ENCODE measurements at places on chromosomes 12 and 14. TPM values are rescaled to one million over a fixed set of nuclear protein-coding genes. Genes with fewer than 3 reads are reported as not detected.

IFNG-AS1 gene
- total RNA-seq: not detected

OR10G3 gene
- total RNA-seq: not detected

JAG2 gene
- total RNA-seq: 3.9 TPM

WNT1 gene
- total RNA-seq: not detected

C3AR1 gene
- total RNA-seq: 14.3 TPM

CCDC77 gene
- total RNA-seq: 2.9 TPM

IGF1 gene
- total RNA-seq: 22.7 TPM

OLR1 gene
- total RNA-seq: not detected

RIMBP2 gene
- 1.4 TPM for total RNA-seq

KSR2 gene
- 0.36 TPM for total RNA-seq

ZDHHC22 gene
- 0.49 TPM for total RNA-seq

DNA sequence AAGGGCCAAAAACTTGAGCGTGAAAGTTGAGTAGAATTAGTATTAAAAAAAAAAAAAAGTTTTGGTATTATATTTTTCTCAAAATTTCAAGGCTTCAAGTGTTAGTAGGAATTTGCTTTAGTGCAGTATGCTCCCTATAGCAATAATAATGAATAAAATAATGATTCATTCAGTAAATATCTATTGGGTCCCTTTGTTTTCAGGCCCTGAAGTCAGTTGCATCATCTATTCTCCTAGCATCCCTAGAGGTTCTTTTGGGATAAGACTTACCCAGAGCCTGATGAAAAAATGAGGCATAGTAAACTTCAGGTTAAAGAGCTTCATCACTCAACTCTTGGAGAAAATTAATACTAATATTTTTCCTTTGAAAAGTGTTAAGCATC, 1.1 kb downstream of the KMT5A start:
- peaks cover 16% of the 10 kb centered on the region for H3K4me1 ChIP-seq
- H3K4me3 ChIP-seq: peak overlapping the region; percentile 71
- H3K27me3 ChIP-seq: no peaks in the 10 kb centered on the region
- no peak for DNase-seq

DNA sequence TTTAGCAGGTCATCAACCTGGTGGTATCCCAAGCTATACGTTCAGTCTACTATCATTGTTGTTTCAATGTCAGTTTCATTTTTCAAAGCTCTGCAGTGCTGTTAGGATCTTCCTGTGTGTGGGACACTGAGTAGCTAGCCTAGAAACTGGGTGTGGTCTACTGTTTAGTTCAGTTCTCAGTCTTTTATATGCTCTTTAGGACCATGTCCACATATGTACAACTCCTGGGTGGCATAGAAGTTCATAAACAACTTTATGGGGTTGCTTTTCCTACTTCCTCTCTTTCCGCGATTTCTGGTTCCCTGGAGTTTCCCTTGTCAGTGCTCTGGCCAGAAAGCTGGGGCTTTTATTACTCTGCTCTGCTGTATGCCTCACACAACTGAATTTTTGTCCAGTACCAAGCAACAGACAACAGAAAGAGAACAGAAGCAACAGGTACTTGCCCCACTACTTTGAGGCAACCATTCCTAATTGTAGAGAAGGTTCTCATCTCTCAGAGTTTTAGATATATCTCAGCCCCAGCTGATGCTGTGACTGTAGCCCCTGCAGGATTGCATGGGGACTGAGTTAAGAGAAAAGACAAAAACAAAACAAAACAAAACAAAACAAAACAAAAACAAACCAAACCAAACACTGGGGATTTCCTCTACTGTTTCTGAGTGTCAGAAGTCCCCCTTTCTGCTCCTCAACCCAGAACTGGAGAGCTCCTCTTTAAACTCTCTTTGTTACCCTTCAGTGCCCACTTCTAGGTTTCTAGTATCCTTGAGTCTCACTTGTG, 30.3 kb downstream of the MIS18BP1 start:
- H3K4me1 ChIP-seq: no peaks in the 10 kb centered on the region
- no peak overlapping the region for H3K27ac ChIP-seq
- H3K4me3 ChIP-seq: no peak overlapping the region

DNA sequence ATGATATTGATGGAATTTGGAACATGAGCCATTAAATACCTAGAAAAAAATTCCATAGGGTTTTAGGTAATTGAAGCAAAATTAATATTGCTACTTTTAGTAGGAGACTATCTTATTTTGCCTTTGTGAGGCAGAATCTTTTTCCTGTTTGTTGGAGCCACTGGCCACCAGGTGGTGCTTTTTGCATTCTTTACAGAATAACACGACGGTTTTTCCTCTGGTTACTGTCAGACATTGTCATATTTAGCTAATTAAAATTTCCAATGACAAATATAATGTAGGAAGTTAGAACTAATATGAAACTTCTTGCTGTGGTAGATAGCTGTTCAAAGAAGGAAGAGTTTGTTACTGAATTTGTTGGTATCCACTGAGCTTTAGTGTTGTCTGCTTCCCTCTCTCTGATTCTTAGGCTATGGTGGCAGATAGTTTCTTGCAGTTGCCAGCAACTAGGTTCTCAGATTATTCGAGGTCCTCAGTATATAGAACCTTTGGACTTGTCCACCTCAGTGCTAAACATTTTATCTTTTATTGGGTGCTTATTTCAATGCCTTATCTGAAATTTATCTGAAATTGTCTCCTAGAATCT, 25.7 kb downstream of the RAB21 start:
- peaks cover 5% of the 10 kb centered on the region for H3K4me1 ChIP-seq
- H3K27me3 ChIP-seq: no peaks in the 10 kb centered on the region
- no peaks in the 10 kb centered on the region for H3K36me3 ChIP-seq

- no peak overlapping the region for H3K4me3 ChIP-seq
- H3K4me1 ChIP-seq: peaks cover 10% of the 10 kb centered on the region
- no peak overlapping the region for H3K27ac ChIP-seq
- no peak for DNase-seq
- no peaks in the 10 kb centered on the region for H3K36me3 ChIP-seq
- H3K27me3 ChIP-seq: no peaks in the 10 kb centered on the region
Measured at GRCh38 chr12:56987011-56987410, 19.3 kb downstream of the ZBTB39 start.

DNA sequence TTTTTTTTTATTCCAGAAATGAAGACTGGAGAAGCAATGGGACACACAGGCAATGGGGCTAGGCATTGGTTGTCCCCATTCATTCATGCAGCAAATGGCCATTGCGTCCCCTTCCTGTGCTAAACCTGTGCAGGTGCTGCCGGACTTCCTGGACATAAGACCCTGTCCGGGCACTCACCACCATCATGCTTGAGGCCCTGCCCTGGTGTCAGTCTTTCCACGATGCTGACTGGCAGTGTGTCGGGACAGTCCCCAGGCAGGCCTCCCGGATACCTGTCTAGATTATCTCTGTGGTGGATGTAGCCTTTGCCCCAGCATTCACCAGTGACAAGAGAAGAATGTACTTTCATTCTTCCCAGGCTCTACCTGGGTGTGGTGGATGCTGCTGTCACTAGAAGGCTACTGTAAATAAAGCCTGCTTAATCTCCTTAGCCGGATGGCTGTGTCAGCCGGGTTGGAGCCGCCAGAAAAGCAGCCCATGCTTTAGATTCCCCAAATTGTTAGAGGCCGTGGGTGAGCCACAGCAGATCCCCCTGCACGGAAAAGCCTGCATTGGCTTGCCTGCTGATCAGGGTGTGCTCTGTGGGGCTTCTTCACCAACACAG, 94.5 kb upstream of the PARP11 start:
- no peaks in the 10 kb centered on the region for H3K27me3 ChIP-seq
- no peak overlapping the region for H3K4me3 ChIP-seq
- H3K4me1 ChIP-seq: no peaks in the 10 kb centered on the region
- DNase-seq: no peak
- H3K36me3 ChIP-seq: no peaks in the 10 kb centered on the region

GRCh38 chr14:92323011-92323915, at the start of gene SLC24A4:
Gene SLC24A4, plus strand, starts transcription at chr14:92323165. Its CDS starts 666 bp downstream, at chr14:92323831.
- peaks cover 46% of the 10 kb centered on the region for H3K27me3 ChIP-seq
- H3K36me3 ChIP-seq: no peaks in the 10 kb centered on the region
- H3K27ac ChIP-seq: no peak within 1 kb of the TSS
- DNase-seq: no peak
- peak within 1 kb of the TSS; percentile 36 for H3K4me3 ChIP-seq

- H3K4me3 ChIP-seq: no peak overlapping the region
- H3K36me3 ChIP-seq: no peaks in the 10 kb centered on the region
- no peak overlapping the region for H3K27ac ChIP-seq
- H3K4me1 ChIP-seq: no peaks in the 10 kb centered on the region
- H3K27me3 ChIP-seq: peaks cover 2% of the 10 kb centered on the region
Measured at GRCh38 chr12:4216187-4216927, 57.2 kb upstream of the CCND2 start.

- no peaks in the 10 kb centered on the region for H3K27me3 ChIP-seq
- H3K4me3 ChIP-seq: no peak overlapping the region
- DNase-seq: no peak
- H3K27ac ChIP-seq: no peak overlapping the region
Measured at GRCh38 chr12:121334513-121335343, 17.5 kb downstream of the ANAPC5 start.

DNA sequence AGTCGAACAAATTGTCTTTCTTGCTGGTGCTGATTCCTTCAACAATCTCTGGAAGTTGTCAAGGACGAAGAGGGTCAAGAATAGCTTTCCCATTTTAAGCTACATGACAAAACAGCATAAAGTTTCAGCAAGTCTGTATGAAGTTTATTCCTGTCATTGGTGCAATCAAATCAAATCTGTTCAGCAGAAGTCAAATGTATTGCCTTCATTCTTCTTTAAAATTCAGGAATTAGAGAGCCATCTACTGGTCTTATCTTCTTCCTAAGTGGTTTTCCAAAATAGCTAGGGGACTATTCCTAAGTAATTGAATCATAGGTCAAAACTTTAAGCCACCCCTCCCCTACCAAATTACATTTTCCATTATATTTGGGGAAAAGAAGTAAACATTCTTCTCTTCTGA, 990.2 kb downstream of the GALC start:
- H3K27ac ChIP-seq: no peak overlapping the region
- no peak overlapping the region for H3K4me3 ChIP-seq
- no peaks in the 10 kb centered on the region for H3K27me3 ChIP-seq
- H3K4me1 ChIP-seq: no peaks in the 10 kb centered on the region

DNA sequence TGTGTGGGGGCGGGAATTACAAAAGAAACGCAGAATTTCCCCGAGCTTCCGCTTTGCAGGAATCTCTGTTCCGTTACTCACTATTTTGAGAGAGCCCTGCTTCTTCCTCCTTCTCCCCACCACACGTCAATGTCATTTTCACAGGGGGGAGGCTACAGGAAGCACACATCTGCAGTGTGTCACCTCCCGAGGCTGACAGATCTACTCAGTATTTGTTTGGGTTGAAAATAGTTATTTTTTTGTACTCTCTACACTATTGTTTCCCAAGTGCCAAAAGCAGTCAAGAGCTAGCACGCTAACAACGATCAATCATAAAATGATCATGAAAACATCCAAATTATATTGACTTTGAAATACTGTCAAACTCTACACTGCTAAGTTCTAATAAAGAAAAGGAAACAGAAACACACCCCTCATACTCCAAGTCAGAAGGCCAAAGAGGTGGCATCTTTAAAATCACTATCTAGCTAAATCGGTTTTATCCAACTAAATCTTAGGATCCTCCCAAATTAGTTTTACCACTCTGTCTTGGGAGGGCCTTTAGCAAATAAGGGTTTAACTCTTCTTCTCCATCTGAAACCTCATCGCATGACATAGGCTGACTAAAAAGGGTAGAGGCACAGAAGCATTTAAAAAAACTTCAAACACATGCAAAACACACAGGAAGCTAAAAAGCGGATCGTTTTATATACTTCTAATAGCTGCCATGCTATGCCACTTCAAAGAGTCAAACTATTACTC, 51.8 kb downstream of the FOXN3 start:
- H3K27me3 ChIP-seq: no peaks in the 10 kb centered on the region
- DNase-seq: no peak
- peaks cover 63% of the 10 kb centered on the region for H3K4me1 ChIP-seq
- H3K27ac ChIP-seq: peak overlapping the region; percentile 36
- H3K4me3 ChIP-seq: no peak overlapping the region
- no peaks in the 10 kb centered on the region for H3K36me3 ChIP-seq

DNA sequence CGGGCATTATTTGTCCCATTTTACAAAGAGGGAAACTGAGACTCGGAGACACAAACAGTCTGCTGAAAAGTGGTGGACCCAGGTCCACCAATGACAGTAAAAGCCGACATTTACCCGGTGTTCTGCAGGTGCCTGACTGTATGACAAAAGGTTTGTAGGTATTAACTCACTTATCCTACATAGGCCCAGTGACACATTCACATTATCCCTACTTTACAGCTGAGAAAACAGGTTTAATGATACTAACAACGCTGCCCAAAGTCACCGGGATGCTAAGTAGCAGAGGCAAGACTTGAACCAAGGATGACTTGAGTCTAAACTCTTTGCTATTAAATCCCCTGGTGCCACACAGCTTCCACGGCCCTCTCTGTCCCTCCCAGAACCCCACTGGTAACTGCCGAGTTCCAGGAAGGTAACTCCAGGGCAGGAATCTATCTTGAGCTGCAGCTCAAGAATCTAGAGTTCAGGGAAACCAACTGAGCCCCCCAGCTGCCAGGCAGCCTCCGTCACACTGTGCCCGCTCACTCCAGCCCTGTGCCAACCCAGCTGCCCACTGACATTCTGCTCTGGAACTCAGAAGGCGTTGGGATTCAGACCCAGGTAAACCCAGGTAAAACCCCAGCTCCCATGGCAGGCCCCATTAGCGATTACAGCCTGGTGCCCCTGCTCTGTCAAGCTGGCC, 33.7 kb downstream of the SYNE3 start:
- no peaks in the 10 kb centered on the region for H3K36me3 ChIP-seq
- H3K4me1 ChIP-seq: no peaks in the 10 kb centered on the region
- no peak for DNase-seq
- H3K27ac ChIP-seq: peak overlapping the region; percentile 61

DNA sequence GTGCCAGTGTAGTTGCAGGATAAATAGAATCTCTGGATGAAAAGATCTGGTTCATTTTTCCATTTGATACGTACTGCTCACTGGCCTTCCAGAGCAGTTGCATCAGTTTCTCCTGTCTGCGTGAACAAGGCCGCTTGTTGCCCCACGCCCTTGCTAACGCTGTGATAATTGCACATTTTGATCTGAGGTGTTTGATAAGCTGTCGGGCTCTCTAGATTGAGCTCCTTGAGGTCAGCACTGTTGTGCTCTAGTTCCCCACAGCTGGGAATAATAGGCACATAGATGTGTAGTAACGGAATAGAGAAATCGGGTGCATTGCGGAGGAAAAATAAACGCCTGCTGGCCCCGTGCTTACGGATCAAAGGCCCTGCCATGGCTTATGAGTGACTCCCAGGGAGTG, 42.8 kb upstream of the TRAF3 start:
- H3K36me3 ChIP-seq: peaks cover 35% of the 10 kb centered on the region
- no peak overlapping the region for H3K27ac ChIP-seq
- H3K27me3 ChIP-seq: no peaks in the 10 kb centered on the region
- H3K4me1 ChIP-seq: no peaks in the 10 kb centered on the region
- DNase-seq: no peak

- peak overlapping the region; percentile 13 for H3K4me3 ChIP-seq
- no peaks in the 10 kb centered on the region for H3K36me3 ChIP-seq
- peak; percentile 81 for DNase-seq
- H3K27ac ChIP-seq: peak overlapping the region; percentile 74
- peaks cover 32% of the 10 kb centered on the region for H3K4me1 ChIP-seq
Measured at GRCh38 chr14:21039585-21040369, 2.4 kb upstream of the RNASE7 start.

- H3K27me3 ChIP-seq: peaks cover 22% of the 10 kb centered on the region
- H3K27ac ChIP-seq: no peak overlapping the region
- H3K4me1 ChIP-seq: peaks cover 13% of the 10 kb centered on the region
- DNase-seq: no peak
- no peak overlapping the region for H3K4me3 ChIP-seq
Measured at GRCh38 chr12:49961993-49962764, 507 bp downstream of the AQP5 start.

GRCh38 chr12:52606096-52606495, 4.8 kb upstream of the KRT72 start:
- no peak overlapping the region for H3K4me3 ChIP-seq
- DNase-seq: no peak
- no peaks in the 10 kb centered on the region for H3K36me3 ChIP-seq
- H3K27ac ChIP-seq: no peak overlapping the region
- no peaks in the 10 kb centered on the region for H3K4me1 ChIP-seq

Measured in sigmoid colon (tissue), 7 donors.